ENCODE measurements at places on chromosomes 13 and 19.

- no peak for DNase-seq
These were observed 95.3 kb downstream of the UFM1 start for GRCh38 chr13:38444904-38445303.

- DNase-seq, result no peak
These were observed 8.2 kb downstream of the REX1BD start for GRCh38 chr19:18596752-18597157.

GRCh38 chr13:42807241-42807640, 25.9 kb downstream of the FAM216B start:
- DNase-seq, result no peak

- DNase-seq, result no peak
These were observed 122.3 kb downstream of the RBM26 start for GRCh38 chr13:79283742-79284141.

- no peak for DNase-seq
These were observed at the start of gene ACTL9 for GRCh38 chr19:8698433-8699063. ACTL9 (minus strand) TSS chr19:8698795; CDS start chr19:8698701, 94 bp downstream.

DNA sequence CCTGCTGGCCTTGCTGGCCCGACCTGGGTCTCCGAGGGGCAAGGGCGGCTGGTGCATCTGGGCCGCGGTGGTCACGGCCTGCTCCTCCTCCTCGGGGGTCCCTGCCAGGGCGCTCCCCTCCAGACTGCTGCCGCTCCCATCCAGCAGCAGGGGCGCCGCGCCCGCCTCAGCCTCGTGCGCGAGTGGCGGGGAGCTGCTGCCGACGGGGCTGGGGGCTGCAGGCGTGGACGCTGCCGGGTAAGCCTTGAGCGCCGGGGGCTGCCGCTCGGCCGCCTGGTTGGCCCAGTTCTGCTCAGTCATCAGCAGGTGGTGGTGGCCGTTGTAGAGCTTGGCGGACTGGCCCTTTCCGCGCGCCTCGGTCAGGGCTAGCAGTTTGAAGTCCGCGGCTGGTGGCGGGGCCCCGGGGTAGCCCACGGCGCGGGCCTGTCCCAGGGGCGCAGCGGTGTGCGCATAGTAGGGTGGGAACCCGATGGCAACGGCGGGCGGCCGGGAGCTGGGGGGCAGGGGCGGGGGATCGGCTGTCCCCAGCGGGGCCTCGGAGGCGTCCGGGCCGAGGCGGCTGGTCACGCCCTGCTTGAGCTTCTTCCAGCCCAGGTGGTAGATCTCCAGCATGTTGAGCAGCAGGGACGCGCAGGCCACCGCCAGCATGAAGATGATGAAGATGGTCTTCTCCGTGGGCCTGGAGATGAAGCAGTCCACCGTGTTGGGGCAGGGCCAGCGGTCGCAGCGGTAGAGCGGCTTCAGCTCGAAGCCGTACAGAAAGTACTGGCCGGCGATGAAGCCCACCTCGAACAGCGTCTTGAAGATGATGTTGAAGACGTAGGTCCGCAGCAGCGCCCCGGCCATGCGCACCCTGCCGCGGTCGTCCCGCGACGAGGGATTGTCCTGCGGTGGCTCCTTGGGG, 18.6 kb downstream of the GJA3 start:
- DNase-seq, result no peak

DNA sequence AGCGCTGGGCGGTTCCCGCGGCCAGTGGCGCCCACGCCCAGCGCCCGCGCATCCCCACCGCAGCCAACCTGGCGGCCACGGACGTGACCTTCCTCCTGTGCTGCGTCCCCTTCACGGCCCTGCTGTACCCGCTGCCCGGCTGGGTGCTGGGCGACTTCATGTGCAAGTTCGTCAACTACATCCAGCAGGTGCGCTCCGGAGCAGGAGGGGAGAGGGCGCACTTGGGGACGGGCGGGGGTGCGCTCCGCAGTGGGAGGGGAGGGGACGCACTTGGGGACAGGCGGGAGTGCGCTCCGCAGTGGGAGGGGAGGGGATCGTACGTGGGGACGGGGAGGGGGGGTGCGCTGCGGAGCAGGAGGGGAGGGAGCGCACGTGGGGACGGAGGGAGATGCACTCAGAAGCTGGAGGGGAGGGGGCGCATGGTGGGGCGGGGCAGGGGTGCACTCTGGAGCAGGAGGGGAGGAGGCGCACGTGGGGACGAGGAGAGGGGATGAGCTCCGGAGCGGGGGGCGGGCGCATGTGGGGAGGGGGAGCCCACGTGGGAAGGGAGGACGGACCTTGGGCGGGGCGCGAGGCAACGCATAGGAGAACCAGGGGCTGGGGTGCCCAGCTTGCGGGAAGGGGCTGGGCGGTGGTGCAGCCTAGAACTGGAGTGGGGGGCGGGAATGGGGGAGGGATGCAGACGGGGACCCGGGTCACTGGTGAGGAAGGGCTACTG, 1.5 kb downstream of the KISS1R start:
- DNase-seq, result no peak

DNA sequence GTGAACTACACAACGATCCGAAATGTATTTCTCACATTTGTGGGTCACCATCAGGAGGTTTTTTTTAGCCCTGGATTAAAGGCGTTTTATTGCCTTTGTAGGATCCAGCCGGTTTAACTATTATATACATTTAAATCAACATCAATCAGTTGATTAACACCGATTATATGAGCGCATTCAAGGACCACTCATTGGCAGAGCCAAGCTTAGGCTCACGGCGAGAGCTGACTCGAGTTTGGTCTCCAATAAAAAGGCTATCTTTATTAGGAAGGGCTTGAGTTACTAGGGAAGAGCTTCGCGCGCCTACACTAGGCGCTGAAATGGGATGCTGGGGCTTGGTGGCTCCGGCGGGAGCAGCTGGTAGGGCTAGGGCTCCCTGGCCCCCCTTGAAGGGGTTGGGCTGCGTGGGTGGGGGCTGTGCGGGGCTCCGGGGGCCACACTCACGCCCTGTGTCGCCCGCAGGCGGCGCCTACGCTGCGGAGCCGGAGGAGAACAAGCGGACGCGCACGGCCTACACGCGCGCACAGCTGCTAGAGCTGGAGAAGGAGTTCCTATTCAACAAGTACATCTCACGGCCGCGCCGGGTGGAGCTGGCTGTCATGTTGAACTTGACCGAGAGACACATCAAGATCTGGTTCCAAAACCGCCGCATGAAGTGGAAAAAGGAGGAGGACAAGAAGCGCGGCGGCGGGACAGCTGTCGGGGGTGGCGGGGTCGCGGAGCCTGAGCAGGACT, 4.2 kb downstream of the PDX1 start:
- DNase-seq, result no peak

GRCh38 chr19:42378225-42379215, 11.6 kb downstream of the CNFN start:
- DNase-seq, result no peak

DNA sequence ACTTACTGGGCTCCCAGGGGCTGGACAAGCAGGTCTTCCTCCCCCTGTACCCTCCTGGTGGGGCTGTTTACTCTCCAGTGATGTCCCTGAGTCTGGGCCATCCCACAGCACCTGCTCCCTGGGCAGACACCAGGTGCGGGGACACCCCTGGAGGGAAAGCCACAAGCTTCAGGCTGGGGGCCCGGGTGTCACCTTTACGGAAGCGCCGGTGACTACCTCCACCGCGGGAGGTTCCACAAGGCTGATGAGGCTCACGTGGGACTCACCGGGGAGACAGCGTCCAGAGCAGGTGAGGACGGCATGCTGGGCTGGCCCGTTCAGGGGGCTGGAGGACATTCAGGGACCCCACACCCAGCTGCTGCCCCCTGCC, 24.9 kb downstream of the NFILZ start:
- DNase-seq, result peak; percentile 25

DNA sequence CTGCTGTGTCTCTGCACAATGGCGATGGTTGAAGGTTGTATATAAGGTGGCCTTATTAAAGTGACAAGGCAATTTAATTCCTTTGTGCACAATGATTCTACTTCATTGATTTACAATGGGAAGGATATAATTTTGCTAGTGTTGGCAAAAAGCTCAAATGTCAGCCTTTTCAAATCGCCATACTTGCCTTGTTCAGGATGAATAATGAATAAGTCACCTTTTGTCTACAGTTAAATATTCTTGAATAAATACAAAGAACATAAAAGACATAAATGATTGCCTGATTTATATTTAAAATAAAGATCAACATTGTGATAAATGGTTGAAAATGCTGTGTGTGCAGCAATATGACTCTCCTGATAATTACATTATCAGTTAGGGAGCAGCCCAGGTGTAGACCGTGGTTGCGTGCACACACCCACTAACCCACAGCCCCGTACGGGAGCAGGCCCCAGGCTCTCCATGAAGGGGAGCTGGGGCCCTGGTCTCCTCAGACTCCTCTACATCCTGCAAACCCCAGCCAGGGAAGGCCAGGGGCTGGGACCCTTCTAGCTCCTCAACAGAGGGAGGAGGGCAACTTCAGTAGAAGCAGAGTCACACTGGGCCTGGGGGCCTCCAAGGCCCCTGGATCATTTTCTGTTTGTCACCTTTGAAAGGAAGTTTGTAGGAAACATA, 64.9 kb downstream of the TEX29 start:
- no peak for DNase-seq

GRCh38 chr19:30670011-30670329, 297.8 kb downstream of the ZNF536 start:
- DNase-seq, result no peak

DNA sequence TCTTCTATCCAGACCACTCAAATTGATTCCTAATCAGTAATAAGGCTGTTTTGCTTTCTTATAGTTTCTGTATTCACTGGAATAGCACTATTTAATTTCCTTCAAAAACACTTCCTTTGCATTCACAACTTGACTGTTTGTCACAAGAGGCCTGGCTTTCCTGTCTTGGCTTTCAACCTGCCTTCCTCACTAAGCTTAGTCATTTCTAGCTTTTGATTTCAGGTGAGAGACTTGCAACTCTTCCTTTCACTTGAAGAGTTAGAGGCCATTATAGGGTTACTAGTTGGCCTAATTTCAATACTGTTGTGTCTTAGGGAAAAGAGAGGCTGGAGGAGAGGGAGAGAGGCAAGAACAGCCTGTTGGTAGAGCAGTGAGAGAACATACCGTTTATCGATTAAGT, 47.0 kb downstream of the SACS start:
- no peak for DNase-seq

- no peak for DNase-seq
These were observed 3.2 kb downstream of the NAPA start for GRCh38 chr19:47511681-47512080.

GRCh38 chr13:107295416-107296140, 727.6 kb upstream of the ARGLU1 start:
- DNase-seq, result no peak

- DNase-seq, result no peak
These were observed 14.3 kb downstream of the MRPS12 start for GRCh38 chr19:38944981-38945506.

DNA sequence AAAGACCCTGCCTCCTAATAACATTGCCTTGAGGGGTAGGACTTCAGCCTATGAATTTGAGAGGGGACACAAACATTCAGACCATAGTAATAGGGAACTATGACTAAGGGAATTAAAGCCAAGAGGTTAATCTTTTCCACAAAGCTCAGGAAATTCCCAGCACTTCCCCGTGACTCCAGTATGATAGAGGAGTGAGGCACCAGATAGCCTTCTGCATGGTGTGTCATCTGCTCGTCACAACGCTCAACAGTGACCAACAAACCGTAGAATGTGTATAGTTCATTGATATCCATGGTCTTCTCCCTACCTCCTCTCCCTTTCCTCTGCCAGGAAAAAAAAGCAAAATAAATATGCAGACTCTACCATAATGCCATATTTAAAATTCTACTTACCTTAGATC, 64.4 kb downstream of the B3GLCT start:
- DNase-seq, result no peak

- DNase-seq, result peak; percentile 32
These were observed 40.5 kb downstream of the USP12 start for GRCh38 chr13:27130979-27131623.

DNA sequence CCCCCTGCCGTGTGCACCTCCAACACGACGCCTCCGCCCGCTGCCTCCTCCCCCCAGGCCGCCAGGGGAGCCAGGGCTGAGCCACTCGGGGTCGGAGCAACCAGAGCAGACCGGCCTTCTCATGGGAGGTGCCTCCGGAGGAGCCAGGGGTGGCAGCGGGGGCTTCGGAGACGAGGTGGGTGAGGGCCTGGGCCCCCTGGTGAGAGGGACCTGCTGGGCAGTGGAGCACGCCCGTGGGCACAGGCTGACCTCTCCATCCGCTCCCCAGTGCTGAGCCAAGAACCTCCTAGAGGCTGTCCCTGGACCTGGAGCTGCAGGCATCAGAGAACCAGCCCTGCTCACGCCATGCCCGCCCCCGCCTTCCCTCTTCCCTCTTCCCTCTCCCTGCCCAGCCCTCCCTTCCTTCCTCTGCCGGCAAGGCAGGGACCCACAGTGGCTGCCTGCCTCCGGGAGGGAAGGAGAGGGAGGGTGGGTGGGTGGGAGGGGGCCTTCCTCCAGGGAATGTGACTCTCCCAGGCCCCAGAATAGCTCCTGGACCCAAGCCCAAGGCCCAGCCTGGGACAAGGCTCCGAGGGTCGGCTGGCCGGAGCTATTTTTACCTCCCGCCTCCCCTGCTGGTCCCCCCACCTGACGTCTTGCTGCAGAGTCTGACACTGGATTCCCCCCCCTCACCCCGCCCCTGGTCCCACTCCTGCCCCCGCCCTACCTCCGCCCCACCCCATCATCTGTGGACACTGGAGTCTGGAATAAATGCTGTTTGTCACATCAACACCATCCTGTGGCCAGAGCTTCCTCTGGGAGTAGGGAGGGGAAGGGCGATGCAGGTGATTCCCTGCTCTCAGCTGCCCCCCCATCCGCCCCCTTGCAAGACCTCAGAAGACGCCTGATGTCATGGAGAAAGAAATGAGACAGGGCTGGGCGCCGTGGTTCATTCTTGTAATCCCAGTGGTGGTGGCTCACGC, 12.0 kb downstream of the BCAM start:
- no peak for DNase-seq

DNA sequence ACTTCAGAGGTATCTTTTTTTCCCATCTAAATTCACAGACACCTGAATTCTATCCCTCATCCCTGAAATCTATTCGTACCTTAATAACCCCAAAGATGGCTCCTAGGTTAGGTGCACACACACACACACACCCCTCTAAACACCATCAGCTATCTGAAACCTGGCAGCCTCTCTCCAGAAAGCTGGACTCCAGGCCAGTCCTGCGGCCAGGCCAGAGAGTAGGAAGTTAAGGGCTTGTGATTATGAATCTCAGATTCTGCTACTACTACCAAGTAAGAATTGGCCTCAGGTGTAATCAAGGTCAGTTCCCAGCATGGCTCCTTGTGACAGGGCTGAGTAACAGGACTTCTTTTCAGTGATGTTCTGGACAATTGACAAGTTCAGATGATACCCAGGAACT, 244.2 kb upstream of the SERP2 start:
- DNase-seq, result no peak

- DNase-seq, result no peak
These were observed 87.1 kb downstream of the PTPRS start for GRCh38 chr19:5253406-5254110.
